ENCODE measurements at places on chromosomes 12 and 14. TPM values are rescaled to one million over a fixed set of nuclear protein-coding genes. Genes with fewer than 3 reads are reported as not detected.

The GDF3 gene
- not detected for total RNA-seq

- DNase-seq: peak; percentile 68
Measured at GRCh38 chr14:50920482-50921230, 23.6 kb downstream of the PYGL start.

- DNase-seq: no peak
Measured at GRCh38 chr12:21992823-21993222, 51.6 kb upstream of the ABCC9 start.

GRCh38 chr14:78448164-78449094, 278.3 kb downstream of the NRXN3 start:
- DNase-seq: no peak

- no peak for DNase-seq
Measured at GRCh38 chr12:7354529-7354928, 50.7 kb downstream of the ACSM4 start.

- no peak for DNase-seq
Measured at GRCh38 chr12:121578230-121579189, 2.3 kb downstream of the KDM2B start.

DNA sequence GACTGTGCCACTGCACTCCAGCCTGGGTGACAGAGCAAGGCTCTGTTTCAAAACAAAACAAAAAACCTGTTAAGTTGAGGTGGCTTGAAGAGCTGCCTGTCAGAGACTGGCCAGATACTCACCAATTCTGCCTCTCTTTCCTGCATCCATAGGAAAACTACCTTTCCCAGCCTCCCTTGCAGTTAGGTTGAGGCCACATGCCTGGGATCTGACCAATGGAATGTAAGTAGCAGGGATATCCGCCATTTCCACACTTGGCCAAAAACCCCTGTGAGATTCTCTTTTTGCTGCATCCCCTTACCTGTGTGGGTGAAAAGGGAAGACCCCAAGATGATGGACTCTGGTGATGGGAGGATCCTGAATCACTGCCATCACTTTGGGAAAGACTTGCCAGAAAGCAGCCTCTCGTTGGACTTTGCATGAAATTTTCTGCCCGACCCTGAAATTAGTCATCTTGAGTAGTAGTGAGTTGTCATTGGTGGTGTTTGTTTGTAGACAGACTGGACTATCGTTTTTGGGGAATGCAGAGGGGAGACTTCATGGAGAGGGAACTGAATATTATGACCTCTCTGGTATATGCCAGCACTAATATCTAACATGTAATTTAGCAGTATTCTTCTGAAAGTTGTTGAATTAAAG, 14.0 kb downstream of the GPR68 start:
- DNase-seq: no peak

DNA sequence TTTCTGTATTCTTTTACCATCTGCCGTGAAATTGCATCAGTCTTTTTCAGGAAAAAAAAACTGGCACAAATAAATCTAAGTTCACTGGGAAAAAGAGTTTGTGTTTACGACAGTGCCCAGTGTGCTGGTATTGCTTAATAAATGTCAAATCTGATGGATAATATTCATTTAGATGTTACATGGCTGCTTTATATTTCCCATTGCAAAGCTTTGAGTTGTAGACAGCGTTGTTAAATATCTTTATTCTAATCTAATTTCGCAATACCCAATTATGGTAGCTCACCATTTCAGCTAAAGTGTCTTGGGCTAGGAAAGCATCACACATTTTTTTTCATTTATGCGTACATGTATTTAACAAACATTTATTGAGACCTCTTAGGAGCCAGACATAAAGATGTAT, 1994.5 kb upstream of the FLRT2 start:
- no peak for DNase-seq

- DNase-seq: no peak
Measured at GRCh38 chr12:11862798-11863197, 207.9 kb upstream of the BCL2L14 start.

GRCh38 chr14:29028973-29029582, 262.5 kb downstream of the FOXG1 start:
- no peak for DNase-seq
